Stimulated activated CD4-positive, alpha-beta T cell treated with anti-CD3 and anti-CD28 coated beads, Interleukin-4, amount 100 ng/mL, for 48 hours (primary cell): ENCODE measurements at places on chromosomes 4 and X.

- DNase-seq, result no peak
These were observed 155.9 kb upstream of the PJA1 start for GRCh38 chrX:69321006-69321655.

DNA sequence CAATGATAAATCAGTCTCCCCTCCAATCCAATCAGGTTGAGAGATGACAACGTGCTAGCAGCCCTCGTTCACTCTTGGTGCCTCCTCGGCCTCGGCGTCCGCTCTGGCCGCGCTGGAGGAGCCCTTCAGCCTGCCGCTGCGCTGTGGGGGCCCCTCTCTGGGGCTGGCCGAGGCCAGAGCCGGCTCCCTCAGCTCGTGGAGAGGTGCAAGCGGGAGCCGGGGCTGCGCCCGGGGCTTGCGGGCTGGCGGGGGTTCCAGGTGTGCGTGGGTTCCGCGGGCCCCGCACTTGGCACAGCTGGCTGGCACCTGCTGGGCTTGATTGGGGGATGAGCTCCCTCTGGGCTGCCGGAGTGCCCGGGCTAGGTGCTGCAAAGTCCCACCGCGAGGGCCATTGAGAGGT lies 40.9 kb upstream of the PRSS48 start:
- no peak for DNase-seq

- no peak for DNase-seq
These were observed 266.7 kb downstream of the INPP4B start for GRCh38 chr4:142579443-142579842.

DNA sequence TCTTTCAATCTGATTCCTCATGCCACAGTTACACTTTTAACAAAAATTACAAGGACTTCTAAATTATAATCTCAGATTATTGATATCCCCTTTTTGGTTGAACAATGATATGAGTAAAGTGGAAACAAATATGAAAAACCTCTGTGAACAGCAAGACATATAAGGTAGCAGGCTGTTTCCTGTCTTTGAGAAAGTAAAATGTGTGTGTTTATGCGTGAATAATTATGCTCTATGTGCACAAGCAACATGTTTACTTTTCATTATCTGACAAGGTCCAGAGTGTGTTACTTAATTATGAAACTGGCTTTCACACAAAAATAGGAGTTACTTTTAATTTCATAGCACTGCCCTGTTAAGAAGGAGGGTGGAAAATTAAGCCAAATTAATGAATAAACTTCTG lies 43.1 kb downstream of the DDIT4L start:
- no peak for DNase-seq

- DNase-seq, result no peak
These were observed 171.8 kb upstream of the GPC4 start for GRCh38 chrX:133587071-133587470.

GRCh38 chr4:81870275-81870674 lies 398.6 kb upstream of the RASGEF1B start:
- no peak for DNase-seq

DNA sequence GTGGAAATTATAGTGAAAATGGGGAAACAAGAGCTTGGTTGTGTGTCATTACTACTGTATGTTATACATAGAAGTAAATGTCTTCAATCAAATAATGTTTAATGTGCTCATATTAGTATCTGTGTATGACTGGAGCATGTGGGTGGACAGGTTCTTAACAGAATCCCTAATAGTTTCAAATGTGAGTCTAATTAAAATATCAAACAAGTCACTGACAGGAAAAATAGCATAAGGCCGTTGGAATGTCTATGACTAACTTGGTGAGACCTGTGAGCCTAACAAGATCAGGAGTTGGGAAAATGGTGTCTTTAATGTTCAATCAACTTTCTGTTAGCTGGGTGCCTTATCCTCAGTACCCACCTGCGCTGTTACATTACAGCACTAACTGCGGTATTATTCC lies 6.2 kb upstream of the CXCL3 start:
- DNase-seq, result no peak

GRCh38 chr4:104066533-104066932 lies 346.7 kb upstream of the TACR3 start:
- DNase-seq, result no peak

DNA sequence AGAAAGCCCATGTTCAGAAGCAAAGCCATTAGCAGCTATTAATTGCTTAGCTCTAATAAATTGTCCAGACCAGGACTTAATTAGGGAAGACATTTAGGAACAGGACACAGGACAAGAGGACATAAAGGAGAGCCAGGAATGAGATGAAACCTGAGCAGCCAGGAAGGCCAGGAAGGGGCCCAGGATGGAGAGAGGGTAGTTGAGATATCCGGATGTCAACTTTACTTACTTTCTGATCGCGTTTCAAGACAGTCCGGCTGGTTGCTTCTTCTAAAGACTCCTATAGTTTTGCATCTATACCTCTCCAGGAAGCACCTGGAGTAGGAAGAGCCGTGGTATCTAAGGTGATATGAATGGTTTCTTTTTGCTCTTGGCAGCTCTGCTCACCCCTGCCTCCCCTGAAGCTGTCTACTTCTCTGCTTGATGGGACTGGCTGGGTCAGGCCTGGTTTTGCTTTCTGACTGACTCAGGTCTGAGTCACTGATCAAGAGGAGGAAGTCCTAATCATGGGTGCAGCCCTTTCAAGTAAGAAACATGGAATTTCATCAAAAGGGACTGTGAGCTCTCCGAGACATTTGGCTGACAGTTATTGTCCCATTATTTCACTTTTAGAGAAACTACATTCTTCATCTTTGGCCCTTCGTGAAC lies 733.3 kb downstream of the RPA4 start:
- no peak for DNase-seq

- no peak for DNase-seq
These were observed 16.3 kb downstream of the FAM47E start for GRCh38 chr4:76267811-76268210.

DNA sequence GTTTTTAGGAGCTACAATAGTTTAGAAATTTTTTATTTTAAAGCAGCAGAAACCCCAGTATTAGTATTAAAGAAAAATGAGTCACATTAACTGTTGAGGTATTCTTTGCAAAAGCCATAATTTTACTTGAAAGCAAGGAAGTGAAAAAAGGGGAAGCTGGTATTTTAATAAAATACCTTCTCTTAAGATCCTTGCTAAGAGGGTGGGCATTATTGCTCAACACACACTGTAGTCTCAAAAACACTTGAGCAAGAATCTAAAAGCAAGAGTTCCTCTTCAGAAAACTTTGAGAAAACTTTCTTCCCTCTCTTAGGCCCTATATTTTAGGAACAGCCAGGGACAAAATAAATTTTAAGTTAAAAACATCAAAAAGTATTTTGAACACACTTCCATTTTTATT lies 259.4 kb upstream of the DIAPH2 start:
- no peak for DNase-seq

GRCh38 chr4:164648151-164648848 lies 105.6 kb upstream of the SMIM31 start:
- no peak for DNase-seq

DNA sequence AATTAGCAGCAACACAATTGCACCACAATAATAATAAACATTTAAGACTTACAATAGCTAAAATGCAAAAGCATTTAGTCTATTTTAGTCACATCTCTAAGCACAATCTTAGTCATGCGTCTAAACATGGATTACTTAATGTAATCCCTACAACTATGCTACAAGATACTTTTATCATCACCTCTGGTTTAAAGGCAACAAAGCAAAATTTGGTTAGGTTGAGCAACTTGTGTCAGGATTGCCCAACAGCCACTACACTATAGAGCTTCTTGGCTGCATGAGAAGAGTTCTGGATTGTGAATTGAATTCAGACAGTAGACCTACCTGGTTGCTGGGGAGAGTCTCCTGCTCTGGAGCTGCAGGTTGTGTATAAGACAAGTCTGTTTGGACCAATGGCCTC lies 146.5 kb upstream of the PUDP start:
- DNase-seq, result no peak

DNA sequence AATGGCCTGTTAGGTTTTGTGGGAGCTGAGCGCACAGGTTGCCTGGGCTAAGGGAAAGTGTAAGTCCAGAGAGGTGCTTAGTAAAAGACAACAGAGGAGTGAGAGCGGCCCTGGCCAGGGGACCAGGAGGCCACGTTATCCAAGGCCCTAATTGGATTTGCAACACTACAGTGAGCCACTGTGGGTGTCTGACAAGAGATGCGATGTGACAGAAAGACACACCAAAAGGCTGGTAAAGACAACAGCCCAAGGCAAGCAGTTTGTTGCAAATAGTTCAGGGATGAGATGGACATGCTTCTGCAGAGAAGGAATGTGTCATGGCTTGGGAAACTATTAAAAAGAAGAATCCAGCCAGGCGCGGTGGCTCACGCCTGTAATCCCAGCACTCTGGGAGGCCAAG lies 162.7 kb upstream of the KIT start:
- no peak for DNase-seq

DNA sequence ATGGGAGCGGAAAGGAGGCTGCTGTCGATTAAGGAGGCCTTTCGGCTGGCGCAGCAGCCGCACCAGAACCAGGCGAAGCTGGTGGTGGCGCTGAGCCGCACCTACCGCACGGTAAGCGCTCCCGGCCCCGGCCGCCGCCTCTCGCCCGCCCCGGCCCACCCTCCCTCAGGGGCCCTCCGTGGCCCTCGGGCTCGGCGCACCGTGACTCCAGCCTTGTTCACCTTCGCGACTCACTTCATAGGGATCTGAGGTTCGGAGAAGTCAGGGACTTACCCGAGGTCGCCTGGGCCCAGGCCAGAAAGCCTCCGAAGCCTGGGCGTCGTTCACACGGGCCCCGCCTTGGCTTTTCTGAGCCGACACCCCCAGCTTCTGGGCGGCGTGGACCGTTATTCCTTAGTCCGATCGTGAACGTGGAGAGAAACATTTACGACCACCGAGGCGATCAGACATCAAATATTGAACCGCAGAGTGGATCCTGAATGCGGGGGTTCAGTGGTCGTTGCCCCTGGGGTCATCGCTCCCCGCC lies 362 bp downstream of the NCAPG start:
- DNase-seq, result no peak

GRCh38 chr4:184191267-184191666 lies 26.4 kb downstream of the ENPP6 start:
- DNase-seq, result no peak

DNA sequence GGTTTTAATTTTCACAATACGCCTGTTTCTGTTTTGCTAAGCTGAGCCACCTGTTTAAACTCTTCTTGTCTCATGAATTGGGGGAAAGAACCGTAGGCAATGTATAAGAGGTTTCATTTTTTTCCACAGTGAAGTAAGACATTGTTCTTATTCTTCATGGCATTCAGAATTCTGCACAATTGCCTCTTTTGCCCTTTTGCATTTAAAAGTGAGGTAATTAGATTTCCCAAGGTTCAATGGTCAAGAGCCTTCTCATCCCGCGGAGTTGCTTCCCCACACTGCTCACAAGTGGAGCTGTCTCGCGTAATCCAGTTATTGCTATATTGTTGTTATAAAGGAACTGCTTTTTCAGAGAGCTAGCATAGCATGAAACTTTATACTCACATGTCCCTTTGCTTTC lies 90.9 kb upstream of the SPRY1 start:
- no peak for DNase-seq

GRCh38 chr4:163180090-163180489 lies 13.4 kb upstream of the NAF1 start:
- no peak for DNase-seq

GRCh38 chrX:112818114-112819007 lies 22.3 kb downstream of the AMOT start:
- DNase-seq, result no peak

- DNase-seq, result no peak
These were observed 120.0 kb downstream of the SPRY1 start for GRCh38 chr4:123516576-123516975.

DNA sequence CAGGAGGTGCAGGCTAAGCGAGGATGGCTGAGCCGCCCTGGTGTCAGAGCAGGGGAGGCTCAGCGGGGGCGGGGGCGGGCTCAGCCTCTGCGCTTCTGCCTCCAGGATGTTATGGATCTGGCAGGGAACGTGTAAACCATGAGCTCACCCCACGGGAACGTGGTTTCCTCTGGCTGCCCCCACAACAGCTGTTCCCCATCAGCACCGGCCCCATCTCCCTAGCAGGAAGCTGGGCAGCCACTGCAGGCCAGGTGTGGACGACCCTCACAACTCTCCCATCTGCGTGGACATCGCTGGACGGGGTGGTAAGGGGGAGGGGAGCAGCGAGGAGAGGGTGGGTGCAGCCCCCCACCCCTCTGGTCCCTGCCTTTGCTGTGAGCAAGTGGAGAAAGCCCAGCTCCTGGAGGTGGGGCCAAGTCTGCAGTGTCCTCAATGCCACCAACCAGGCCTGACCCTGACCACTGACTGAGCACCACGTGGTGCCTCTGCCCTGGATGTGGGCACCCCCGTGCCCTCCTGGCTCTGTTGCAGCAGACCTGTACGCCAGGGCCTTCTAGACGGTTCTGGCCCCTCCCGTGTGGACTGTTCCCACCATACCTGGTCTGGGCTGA lies 28.1 kb upstream of the SPON2 start:
- no peak for DNase-seq

- DNase-seq, result no peak
These were observed 159.6 kb downstream of the PTTG2 start for GRCh38 chr4:38119668-38120385.

GRCh38 chrX:119607018-119607389 lies 780 bp upstream of the NKRF start:
- no peak for DNase-seq

DNA sequence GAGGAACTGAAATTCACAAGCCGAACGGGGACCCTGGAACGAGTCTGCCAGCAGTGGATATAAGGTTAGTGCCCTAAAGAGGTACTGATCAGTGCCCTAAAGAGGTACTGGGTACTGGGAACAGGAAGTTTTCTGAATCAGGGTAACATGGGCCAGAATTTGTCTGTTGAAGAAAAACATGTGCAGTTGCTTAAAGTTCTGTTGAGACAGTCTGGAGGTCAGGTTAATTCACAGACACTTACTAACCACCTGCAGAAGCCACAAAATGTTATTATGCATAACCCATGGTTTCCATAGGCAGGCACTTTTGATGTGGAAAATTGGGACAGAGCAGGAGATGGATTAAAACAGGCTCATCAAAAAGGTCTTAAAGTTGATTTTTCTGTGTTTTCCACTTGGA lies 17.9 kb downstream of the SPIN2B start:
- DNase-seq, result no peak

- no peak for DNase-seq
These were observed 144.2 kb upstream of the PCDH18 start for GRCh38 chr4:137676357-137676998.

DNA sequence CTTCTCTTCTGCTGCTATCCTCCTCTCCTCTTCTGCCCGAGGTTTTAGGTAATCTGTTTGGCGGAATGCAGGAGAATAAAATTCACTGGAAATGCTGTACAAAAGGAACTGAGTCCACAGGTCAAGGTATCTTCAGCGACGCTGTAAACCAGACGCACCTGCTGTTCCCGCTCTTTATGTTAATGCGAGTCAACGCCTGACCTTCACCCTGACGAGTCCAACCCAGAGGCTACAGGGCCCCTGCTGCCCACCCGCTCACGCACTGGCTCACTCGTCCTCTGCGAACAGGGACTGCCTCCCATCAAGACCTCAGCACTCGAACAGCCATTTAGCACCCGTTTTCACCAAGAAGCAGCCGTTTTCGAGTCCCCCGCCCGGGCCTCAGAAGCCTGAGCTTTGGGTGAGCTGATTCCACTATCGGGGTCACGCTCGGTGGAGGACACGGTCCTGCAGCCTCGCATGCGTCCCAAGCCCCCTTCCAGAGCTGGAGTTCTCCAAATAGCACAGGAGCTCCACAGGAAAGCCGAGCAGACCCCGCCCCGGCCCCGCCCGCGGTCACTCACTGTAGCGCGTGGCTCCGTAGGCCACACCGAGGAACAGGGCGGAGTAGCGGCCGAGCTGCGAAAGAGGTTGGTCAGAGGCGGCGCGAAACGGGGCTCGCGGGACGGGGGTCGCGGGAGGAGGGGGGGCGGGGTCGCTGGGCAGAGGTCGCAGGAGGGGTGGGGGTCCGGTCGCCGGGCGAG lies 556 bp downstream of the ATP5ME start:
- no peak for DNase-seq
